T-cell (primary cell): ENCODE measurements at places on chromosomes 1 and 21.

- DNase-seq: no peak
Observed at GRCh38 chr21:33487996-33488395, 3.5 kb downstream of the DNAJC28 start.

- DNase-seq: no peak
Observed at GRCh38 chr21:31255036-31255435, 89.0 kb downstream of the TIAM1 start.

DNA sequence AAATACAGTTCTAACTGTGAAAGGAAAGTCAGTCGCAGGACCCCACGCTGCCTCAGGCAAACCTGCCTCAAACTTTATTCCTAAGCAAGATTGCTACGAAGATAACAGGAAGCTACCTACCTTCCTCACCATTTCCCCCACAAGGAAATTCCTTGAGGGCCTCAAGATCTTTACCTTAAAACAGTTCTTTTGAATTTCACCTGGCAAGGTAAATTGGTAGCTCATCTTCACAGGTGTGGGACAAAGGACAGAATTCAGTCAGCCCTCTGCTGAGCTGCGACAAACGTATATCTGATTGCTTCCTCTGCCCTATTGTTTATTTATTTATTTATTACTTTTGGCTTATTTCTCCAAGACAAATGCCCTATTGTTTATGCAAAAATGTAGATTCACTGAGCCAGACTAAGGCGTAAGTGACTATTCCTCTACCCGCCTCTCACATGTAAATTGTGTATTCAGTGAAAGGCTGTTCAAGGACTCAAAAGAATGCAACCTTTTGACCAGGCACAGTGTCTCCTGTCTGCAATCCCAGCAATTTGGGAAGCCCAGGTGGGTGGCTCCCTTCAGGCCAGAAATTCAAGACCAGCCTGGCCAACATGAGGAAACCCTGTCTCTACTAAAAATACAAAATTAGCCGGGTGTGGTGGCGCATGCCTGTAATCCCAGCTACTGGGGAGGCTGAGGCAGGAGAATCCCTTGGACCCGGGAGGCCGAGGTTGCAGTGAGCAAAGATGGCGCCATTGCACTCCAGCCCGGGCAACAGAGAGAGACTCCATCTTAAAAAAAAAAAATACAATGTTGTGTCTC is 17.3 kb upstream of the PKNOX1 start:
- no peak for DNase-seq

DNA sequence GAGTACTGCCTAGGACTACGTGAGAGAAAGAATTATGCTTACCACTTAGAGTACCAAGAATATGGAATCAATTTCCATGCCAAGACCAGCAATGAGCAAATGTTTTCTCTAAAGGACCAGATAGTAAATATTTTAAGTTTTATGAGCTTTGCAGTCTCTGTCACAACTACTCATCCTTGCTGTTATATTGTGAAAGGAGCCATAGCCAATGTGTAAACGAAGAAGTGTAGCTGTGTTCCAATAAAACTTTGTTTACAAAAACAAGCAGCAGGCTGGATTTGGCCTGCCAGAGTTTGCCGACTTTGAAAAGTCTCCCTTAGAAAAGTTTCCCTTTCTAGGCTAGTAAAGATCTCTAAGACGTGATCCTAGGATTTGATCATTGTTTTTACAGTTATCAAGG is 128.8 kb downstream of the PDE4B start:
- DNase-seq: no peak

DNA sequence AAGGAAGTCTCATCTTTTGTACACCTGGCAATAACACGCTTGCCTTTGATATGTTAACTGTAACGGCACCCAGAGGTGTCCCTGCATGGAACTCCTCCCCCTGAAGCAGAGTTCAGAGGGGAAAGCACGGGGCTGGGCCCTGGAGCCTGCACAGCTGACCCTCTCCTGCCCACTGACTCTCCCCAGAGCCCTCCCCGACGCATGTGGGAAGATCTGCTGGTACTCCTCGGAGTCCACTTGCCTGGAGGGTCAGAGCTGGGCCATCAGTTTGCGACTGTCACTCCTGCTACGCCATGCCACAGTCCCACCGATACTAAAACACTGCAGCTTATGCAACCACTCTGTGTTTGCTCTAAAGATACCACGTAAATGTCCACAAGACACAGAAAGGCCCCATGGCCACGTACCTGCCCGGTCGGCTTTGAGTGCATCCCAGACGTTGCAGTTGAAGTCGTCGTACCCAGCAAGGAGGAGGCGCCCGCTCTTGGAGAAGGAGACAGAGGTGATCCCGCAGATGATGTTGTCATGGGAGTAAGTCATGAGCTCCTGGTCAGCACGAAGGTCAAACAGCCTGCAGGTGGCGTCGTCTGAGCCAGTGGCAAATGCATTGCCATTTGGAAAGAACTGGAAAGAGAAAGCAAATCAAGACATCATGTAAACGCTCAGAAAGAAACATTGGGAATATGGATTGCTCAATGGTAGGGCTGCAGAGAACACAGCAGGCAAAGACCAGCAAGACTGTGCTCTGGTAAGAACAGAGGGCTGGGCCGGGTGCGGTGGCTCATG is 10.6 kb upstream of the NADK start:
- DNase-seq: no peak

DNA sequence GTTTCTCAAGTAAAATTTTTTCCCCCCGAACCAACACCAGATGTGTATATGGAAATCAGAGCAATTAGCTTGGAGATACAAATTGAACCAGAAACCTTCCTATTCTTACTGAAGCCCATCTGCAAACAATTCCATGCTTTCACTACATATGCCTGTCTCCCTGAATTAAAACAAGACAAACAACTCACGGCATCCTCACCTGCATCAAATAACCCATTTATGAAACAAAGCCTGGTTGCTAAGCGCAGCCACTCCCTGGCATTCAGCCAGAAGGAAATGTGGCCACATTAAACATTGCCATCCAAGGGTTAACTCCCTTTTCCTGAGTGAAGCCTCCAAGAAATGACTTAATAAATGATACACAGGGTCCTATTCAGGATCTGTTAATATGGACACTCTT is 55.3 kb downstream of the APP start:
- DNase-seq: no peak

- no peak for DNase-seq
Observed at GRCh38 chr1:218592688-218593087, 247.6 kb downstream of the TGFB2 start.

DNA sequence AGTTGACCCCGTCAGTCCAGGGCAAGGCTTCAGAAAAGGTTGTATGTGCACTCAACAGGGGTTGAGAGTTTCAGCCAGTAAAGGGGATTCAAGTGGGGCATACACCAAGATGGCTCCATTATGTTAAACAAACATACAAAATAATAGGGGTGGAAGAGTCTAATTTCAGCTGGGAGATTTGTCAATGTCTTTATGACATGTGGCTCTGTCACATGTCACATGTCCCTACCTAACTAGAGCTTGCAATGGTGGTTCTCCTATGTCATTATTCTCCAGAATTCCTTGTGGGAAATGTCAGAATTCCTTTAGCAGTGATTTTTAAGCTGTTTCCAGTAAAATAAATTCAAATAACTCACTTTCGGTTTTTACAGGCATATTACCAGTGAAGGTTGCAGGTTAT is 392.0 kb upstream of the ADGRL4 start:
- no peak for DNase-seq

GRCh38 chr1:1106510-1107221 is 9.2 kb downstream of the C1orf159 start:
- no peak for DNase-seq

DNA sequence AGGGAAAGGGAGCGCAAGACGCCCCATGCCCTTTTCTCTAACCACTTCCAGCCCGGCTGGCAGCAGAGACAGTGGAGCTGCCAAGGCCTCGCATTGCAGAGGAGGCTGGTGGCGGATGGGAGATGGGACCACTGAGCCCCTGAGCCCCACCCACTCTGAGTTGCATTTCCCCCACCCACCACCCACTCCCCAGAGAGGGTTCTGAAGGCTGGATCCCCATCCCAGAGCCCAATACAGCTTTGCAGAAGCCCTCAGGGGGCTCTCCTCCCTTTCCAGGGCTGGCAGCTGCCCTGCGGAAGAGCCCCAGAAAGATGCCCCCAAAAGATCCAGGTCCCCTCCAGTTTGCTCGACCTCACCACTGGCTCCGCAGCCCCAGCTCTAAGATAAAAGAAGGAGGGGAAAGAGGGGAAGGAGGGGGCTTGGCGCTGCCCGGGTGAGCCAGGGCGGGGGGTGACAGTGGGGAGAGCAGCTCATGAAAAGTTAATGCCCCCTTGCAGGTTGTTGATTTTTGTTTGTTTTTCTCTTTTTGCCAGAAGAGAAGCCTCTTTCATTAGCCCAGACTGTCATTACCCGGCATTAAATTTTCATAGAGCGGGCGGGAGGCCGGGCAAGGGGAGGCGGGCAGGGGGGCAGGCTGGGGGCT is 38.4 kb upstream of the CASZ1 start:
- DNase-seq: no peak

GRCh38 chr21:46135782-46136395 is 19.5 kb downstream of the FTCD start:
- DNase-seq: no peak

GRCh38 chr1:30718636-30719405 is 4.6 kb downstream of the MATN1 start:
- peak; percentile 77 for DNase-seq

GRCh38 chr1:28640766-28641165 is 2.1 kb downstream of the TAF12 start:
- DNase-seq: no peak

- DNase-seq: no peak
Observed at GRCh38 chr1:158148468-158148867, 32.2 kb upstream of the CD1D start.

- no peak for DNase-seq
Observed at GRCh38 chr1:83769072-83769471, 229.9 kb downstream of the TTLL7 start.

- DNase-seq: no peak
Observed at GRCh38 chr1:71304125-71304524, 223.3 kb upstream of the ZRANB2 start.

DNA sequence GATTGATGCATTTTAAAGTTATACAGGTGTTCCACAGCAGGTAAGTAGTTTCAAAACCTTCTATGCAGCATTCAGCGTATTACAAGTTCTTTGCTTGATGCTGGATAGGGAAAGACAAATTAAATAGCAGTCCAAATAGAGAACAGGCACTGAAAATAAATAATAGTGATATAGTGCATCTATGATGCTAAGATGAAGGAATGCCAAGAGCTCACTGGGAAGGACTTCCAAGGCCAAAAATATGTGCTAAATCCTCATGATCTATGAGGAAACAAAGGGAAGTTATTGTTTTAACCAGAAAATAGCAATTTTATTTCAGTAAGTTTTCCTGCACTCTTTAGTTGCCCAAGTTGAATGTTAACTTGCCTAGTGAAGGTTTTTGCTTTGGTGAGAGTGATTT is 127.8 kb upstream of the GREM2 start:
- no peak for DNase-seq

GRCh38 chr21:17708522-17709265 is 96.0 kb upstream of the BTG3 start:
- no peak for DNase-seq

GRCh38 chr1:8293118-8293517 is 24.8 kb upstream of the SLC45A1 start:
- no peak for DNase-seq

DNA sequence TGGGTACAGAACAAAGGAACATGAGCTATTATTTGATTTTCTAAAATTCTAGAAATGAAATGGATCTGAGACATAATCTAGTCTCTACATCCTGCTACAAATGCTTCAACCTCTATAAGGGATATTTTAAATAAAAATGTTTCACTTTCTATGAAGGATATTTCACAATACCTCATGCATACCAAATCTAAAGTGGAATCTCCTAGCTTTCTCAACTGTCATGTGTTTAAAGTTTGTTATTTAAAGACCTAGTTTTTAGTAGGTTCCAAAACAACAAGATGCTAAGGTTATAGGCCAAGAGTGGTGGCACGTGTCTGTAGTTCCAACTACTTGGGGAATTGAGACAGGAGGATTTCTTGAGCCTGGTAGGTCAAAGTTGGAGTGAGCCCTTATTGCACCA is 47.6 kb downstream of the KDM5B start:
- DNase-seq: no peak

DNA sequence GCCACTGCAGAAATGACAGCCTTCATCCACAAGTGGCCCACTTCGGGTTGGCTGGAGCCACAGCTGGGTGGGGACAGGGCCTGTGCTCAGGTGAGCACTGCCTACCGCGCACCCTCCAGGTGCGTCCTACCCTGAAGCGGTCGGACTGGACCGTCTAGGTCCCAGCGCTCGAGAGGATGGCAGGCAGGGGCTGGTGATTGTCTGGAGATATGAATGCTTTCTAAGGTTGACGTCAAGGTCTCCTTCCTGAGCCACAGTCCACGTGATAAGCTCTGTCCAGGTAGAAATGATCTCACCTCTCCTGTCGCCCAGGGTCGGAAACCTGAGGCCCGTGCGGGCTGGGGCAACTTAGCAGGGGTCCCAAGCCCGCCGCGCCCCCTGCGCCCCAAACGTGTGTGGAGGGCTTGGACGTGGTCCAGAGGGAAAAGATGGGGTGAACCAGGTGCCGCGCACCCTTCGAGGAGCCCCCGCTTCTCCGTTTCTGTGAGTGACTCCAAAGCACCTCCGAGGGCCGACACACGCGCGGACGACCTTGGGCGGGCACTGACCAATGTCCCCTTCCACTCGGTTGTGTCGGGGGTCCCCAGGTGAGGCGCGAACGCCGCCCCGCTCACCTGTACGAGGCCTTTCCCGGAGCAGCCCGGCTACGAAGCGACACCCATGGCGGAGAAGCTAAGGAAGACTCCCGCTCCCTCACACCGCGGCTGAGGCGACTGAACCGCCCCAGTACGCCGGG is 853 bp upstream of the DOP1B start:
- DNase-seq: peak; percentile 34

DNA sequence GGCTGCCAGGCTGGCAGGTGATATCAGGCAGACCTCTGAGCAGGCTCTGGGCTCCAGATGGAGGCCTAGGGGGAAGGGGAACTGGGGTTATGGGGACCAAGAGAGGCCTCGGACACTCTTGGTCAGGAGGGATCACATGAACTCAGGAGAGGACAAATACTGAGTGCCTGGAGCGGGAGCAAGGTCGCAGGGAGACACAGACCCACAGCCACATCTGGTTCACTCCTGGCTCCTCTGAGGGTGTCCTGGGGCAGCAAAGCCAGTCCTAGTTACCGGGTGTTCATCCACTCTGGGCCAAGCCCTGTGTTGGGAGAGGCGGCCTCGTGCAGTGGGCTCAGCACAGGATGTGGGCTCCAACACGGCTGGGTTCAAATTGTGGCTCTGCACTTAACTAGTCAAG is 239.0 kb downstream of the PTPRU start:
- no peak for DNase-seq

GRCh38 chr1:31239653-31240241 is at the start of gene NKAIN1:
Gene NKAIN1 (minus strand): TSS chr1:31239887. CDS start chr1:31239547, 340 bp downstream.
- DNase-seq: no peak

DNA sequence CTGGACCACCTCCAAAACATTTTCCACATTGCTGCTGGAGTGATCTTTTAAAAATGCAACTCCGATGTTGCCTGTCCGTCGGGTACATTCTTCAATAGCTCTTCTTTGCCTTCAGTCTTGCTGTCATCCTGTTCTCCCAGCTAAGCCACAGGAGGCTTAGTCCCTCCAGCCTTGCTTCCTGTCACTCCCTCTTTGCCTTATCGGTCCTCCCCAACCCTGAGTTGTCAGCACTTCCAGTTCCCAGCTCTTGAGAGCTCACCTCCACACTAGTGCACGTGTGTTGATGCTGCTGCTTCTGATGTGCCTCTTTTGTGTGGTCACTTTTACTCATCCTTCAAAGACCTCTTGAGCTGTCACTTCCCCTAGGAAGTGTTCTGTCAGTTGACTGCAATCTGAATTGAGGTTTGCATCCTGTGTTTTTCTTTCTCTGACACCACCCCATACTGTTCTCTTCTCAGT is 15.3 kb downstream of the UCK2 start:
- DNase-seq: no peak

- no peak for DNase-seq
Observed at GRCh38 chr1:110433803-110434202, 17.1 kb upstream of the PROK1 start.

- DNase-seq: peak; percentile 81
Observed at GRCh38 chr1:23619299-23620188, 60.2 kb upstream of the ID3 start.
